AG04449 (cell line): ENCODE measurements at places on chromosomes 2 and 18.

DNA sequence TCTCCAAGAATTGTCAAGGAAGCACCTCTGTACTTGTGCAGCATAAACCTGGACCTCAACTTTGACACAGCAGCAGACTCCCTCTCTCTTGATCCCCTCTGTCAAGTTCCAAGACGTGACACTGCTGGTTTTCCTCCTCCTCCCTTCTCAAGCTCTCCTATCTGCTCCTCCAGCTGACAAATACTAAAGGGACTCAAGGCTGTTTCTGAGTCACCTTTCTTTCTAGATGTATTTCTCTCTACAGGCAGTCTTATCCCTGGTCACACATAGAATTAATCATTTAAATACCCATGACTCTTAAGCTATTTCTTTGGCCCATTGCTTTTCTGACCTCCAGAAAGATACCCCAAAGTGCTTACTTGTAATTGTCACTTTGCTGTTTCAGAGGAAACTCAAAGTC, 53.5 kb downstream of the SEPTIN10 start:
- no peak for DNase-seq

DNA sequence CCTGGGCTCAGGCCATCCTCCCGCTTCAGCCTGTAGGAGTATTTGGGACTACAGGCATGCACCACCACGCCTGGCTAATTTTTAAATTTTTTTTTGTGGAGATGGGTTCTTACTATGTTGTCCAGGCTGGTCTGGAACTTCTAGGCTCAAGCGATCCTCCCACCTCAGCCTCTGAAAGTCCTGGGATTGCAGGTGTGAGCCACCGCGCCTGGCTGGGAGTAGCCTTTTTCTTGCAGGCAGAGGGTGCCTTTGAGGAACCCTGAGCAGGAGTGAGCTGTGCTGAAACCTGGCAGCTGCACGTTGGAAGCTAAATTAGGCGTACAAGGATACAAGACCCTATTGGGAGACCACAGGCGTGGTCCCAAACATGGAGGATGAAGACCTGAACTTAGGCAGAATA, 8.0 kb downstream of the CTDSP1 start:
- DNase-seq: no peak

GRCh38 chr2:233410196-233410760, 56.0 kb downstream of the DGKD start:
- DNase-seq: no peak

GRCh38 chr2:230762317-230762896, 49.8 kb downstream of the CAB39 start:
- DNase-seq: no peak

DNA sequence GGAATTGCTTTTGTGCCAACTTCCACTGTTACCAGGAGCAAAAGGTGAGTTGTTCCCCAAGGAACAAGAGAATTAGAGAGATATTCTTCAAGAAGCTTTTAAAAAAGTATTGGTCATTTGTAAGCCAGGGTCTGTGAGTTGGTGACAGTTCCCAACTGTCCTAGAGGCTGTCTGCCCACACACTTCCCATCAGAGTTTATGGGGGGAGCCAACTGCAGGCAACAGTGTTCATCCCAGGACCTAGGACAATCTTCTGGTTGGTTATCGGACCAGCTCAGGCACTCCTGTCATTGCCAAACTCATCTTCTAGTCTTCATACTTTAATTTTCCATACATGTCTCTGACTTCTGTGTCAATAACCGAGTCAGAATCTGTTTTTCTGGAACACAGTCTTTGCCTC, 47.5 kb upstream of the SLC8A1 start:
- DNase-seq: no peak

- no peak for DNase-seq
Observed at GRCh38 chr2:59741840-59742239, 811.6 kb downstream of the BCL11A start.

DNA sequence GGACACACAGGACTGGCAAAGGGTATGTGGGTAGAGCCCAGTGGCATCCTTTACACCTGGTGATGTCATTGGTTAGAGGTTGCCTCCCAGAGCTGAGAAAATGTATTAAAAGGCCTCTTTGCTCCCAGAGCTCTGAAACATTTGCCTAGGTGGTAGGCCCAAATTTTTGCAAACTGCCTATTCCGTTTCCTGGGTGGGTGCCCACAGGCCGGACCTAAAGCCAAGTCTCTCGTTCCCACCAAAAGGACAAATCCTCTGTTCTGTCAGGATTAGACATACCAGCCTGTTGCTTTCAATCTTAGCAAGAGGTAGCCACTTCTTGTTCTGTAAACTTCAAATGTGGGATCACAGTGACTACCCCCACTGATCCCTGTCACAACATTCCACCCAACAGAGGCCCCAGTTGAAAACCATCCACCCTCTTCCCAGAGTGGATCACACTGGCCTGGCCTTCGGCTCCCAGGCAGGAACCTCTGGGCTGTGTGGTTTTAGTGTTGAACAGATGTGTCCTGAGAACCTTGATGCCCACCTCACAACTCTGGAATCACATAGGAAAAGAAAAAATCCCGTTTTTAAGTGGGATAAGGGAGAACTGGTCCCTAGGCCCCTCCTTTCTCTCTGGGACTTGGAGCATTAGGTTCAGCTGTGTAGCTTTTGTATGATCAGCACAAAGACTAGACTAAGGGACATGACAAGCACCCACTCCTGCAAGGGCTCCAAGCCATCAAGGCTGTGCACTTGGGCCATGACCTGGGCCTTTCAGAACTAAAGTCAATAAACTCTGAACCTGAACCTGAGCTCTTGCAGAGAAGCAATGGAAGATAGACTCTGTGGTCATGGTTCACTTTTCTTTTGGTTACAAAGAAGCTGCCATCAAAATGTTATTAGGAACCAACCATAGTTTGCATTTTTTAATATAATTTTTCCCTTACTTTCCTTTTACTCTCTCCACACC, 211.3 kb downstream of the CYP26B1 start:
- no peak for DNase-seq
